ENCODE measurements at places on chromosomes 6 and 20. TPM values are rescaled to one million over a fixed set of nuclear protein-coding genes. Genes with fewer than 3 reads are reported as not detected.

The CNBD2 gene
- polyA plus RNA-seq = 0.36 TPM

The KCNK17 gene
- polyA plus RNA-seq = 9.0 TPM

GRCh38 chr20:19161336-19161735, 51.1 kb upstream of the SLC24A3 start:
- no peak overlapping the region for H3K4me3 ChIP-seq
- no peak overlapping the region for H3K27ac ChIP-seq
- H3K36me3 ChIP-seq = no peaks in the 10 kb centered on the region
- H3K4me1 ChIP-seq = no peaks in the 10 kb centered on the region
- no peak for DNase-seq
- H3K27me3 ChIP-seq = no peaks in the 10 kb centered on the region

GRCh38 chr6:148935705-148936435, 189.0 kb downstream of the UST start:
- DNase-seq = no peak
- H3K27ac ChIP-seq = no peak overlapping the region
- no peak overlapping the region for H3K4me3 ChIP-seq
- no peaks in the 10 kb centered on the region for H3K36me3 ChIP-seq

DNA sequence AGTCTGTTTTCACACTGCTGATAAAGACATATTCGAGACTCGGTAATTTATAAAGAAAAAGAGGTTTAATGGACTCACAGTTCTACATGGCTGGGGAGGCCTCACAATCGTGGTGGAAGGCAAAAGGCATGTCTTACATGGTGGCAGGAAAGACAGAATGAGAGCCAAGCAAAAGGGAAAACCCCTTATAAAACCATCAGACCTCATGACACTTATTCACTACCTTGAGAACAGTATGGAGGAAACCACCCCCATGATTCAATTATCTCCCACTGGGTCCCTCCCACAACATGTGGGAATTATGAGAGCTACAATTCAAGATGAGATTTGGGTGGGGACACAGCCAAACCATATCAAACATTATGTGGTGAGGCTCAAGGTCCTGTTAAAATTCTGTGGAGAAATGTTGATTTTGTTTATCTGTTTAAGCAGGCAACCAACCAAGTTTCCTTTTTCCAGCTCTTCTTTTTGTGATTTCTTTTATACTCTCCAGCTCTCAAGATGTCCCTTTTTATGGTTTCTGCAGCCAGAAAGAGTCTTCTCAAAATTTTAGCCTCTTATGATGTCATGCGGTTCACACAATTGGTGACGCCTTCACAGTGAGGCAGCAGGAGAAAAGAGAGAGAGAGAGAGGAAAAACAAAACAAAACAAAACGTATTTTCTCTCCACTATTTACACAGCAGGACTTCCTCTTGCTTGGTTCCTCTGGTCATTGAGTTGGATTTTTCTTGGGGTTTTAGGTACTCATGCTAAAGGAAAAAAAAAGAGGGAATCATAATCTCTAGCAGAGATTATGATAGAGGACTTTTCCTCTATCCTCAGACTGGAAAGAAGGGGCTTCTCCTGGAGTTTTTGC, 18.0 kb downstream of the AIG1 start:
- no peaks in the 10 kb centered on the region for H3K36me3 ChIP-seq
- no peak overlapping the region for H3K27ac ChIP-seq
- no peaks in the 10 kb centered on the region for H3K27me3 ChIP-seq
- no peaks in the 10 kb centered on the region for H3K4me1 ChIP-seq

Data from left lung (tissue), 14 donors.